Activated CD8-positive, alpha-beta memory T cell treated with anti-CD3 and anti-CD28 coated beads for 24 hours (primary cell): ENCODE measurements at places on chromosomes 1 and 21.

GRCh38 chr1:231200388-231201031 lies 38.7 kb downstream of the TRIM67 start:
- no peak for DNase-seq

DNA sequence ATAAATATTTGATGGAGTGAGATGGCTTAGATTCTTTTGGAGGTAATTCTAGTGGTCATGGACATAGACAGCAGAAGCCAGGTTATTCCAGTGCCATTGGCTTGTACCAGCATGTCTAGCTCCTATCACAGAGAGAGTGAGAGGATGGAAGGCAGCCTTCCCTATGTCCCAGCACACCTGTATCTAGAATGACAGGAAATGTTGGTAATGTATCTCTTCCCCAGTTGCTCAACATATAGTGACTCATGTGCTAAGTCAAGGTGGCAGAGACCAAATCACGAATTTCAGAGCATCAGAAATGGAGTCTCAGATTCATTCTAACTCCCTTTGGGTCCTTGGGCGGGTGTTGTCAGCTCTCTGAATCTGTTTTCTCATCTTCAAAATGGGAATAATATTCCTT lies 28.4 kb downstream of the METTL13 start:
- DNase-seq: no peak

- DNase-seq: no peak
Observed at GRCh38 chr21:15279482-15279881, 214.7 kb upstream of the NRIP1 start.

DNA sequence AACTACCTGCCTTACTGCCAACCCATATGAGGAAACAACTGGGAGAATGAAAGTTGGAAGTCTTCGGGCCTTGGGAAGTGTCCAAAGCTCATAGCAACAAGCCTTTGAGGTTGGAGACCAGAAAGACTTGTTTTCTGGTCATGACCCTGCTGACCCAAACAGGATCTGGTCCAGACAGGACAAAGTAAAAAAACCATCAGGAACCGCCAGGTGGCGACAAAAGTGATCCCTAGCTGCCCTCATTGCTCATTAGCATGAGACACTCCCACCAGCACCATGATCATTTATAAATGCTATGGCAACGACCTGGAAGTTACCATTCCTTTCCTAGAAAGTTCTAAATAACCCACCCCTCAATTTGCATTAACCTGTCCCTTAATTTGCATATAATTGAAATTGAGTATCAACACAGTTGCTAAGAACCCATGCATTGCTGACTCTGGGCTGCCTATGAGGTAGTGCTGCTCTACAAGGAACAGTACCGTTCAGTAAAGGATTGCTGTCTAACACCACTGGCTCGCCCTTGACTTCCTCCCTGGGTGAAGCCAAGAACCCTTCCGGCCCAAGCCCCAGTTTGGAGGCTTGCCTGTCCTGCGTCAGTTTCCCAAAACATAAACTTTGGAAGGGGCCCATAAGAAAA lies 89.0 kb downstream of the URB2 start:
- peak; percentile 67 for DNase-seq

DNA sequence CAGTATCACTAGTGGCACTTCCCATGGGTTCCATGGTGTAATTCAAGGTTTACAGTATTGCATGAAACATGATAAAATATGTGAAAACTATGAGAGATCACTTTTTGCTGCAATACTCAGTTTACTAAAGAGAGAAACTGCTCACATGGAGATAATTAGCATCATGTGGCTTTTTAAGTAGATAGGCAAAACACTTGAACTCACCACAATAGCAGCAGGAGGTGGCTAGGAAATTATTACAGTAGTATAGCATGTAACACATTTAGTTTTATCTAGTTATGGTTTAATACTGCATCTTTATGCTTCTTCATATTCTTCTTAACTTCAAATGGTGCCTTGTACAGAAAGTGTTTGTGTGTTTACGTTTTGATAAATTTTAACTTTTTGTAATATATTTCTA lies 698.5 kb upstream of the BRINP3 start:
- DNase-seq: no peak

- peak; percentile 33 for DNase-seq
Observed at GRCh38 chr1:223234534-223234933, 91.5 kb upstream of the TLR5 start.

DNA sequence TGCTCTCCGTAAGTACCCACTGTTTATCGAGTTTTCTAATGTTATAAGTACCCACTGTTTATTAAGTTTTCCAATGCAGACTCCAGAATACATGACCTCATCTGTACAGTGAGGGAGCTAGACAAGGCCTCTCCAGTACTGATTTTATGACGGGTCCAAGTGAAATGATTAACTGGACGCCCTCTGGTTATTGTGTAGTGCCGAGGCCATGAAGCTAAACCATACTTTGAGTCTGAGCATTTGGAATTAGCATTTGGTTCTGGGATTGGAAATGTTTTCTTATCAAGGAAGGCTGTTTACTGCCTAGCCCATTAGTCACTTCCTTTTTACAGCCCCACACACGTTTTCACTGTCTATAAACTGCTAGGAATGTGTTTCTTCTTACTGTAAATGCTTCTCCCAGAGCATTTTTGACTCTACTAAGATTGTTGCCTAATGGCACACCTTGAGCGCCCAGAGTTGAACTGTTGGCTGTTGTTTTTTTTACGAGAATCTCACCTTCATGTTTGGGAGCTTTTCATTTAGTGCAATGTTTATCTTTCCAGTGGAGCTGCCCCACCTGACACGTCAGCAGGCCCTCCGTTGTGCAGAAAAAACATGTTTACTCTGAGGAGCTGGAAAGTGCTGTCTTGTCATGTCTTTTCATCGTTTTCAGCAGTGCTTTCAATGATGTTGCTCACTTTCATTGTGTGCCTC lies 26.9 kb downstream of the SPATA46 start:
- no peak for DNase-seq

DNA sequence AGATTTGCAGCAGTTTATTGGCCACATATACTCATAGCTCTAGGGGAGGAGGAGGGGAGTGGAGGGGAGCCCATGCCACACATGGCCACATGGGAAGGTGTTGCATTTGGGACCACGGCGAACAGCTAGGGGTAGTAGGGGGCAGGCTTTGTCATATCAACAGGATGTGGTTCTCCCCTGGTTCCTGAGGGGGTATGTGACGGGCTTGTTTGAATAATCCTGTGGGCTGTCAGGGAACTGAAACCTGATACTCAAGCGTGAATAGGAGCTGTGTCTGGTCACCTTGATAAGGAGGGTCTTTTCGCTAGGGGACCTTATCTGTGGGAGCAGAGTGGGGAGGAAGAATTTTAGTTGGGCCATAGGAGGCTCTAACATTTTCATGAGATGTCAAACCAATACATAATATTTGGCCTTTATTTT lies 264.7 kb downstream of the CTH start:
- no peak for DNase-seq

GRCh38 chr1:27201295-27201694 lies 33.1 kb upstream of the WDTC1 start:
- no peak for DNase-seq

DNA sequence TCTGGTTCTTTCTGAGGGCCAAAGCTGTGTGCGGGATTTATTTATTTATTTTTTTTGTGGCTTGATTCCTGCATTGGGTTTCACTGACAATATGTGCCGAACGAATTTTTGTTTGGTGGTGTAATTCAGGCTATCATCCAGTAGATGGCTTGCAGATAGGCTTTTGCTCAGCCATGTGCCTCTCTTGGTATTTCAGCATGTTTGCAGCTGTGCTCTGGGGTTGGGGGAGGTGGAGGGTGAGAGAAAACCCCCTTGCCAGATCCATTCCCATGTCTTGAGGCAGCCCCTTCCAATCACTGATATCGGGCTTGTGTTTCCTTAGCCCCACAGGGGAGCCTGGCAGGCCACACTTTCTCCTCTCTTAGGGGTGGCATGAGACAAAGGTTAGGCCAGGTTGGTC lies 302.4 kb downstream of the PTGER3 start:
- no peak for DNase-seq

DNA sequence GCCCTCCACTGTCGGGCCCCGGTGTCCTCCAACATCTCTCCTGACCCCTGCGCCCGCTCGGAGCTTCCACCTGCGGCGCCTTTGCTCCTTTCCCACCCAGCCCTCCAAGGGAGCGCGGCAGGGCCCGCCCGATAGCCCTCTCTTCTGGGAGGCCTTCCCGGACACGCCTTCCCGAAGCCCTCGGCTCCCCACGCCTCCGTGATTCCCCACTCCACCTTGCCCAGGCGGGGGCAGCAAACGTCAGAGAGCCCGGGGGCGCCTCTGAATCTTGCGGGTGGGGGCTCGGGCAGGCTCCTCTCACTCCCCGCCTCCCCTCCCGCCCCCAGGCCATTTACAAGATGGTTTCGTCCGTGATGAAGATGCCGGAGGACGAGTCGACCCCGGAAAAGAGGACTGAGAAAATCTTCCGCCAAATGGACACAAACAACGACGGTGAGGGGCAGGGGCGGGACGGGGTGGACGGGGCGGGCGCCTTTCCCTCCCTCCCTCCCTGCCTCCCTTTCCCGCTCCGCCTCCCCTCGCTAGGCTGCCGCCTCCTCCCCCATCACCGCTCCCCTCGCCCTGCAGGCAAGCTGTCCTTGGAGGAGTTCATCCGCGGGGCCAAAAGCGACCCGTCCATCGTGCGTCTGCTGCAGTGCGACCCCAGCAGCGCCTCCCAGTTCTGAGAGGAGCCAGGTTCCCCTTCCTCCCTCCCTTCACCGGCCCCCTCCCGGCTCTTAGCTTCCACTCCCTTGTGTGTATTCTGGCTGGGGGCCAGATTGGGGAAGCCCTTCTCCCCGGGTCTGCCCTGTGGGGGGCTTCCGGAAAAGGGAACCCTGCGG lies 7.1 kb downstream of the HPCA start:
- DNase-seq: peak; percentile 67

DNA sequence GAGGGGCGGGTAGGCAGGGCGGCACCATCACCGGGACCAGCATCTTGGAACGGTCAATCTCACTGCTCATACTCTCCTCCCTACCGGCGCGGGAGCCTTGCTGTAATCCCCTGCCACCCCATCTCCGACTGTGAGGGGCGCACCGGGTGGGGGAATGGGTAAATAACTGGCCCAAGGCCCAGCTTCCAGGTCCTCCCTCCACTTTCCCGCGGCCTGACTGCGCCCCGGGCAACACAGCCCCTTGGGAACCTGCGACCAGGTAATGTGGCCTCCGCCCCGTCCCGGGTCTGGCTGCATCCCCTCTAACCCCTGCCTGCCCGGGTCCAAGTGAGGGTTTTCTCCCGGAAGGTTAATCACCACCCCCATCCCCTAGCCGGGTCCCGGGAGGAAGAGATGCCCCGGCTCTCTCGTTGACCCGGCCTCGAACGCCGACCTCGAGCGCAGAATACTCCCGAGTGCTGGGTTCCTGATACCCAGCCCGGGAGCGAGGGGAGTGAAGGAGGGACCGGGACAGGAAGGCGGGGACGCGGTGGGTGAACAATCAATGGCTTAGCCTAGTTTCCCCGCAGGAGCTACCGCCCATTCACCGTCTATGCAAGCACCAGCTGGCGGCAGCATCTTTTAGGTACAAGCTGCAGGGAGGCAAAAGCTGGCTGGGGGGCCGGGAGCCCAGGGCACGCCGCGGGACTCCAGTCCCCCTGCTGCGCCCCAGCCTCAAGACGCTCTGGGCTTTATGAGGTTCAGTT lies 5.9 kb upstream of the LHX9 start:
- no peak for DNase-seq

DNA sequence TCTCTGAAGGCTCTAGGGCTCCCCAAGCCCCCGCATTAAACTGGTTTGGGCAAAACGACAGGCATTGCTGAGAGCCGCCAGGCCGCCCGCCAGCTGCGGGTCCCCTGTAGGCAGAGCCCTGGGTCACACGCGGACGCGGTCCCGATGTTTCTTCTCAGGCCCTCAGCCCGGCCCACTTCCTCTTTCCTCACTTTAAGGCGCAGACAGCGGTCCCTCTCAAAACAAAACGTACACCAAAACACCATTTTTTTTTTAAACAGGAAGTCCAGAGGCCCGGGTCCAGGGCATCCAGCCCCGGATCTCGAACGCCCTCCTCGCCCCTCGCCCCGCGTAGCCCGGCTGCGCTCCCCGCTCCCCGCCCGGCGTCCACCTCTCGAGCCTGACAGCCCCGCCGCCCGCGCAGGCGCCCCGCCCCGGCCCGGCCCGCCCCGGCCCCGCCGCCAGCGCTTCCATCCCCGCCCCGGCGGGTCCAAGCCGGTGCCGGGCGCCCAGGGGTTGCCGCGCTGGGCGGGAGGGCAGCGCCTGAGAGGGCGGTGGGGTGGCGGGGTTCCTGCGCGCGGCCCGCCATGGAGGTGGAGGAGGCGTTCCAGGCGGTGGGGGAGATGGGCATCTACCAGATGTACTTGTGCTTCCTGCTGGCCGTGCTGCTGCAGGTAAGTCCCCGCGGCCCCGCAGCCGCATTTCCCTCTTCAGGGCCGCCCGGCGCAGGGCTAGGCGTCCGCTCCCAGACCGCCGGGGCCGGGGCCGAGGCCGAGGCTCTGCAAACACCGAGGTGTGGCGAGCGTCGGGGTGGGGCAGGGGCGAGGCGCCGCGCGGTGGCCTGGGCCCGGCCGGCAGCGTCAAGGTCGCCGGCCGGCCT lies at the start of gene SLC22A15:
TSS of gene SLC22A15 (plus strand) at position 452 of the 859 bp plus-strand sequence. CDS start at position 567, 115 bp downstream.
- peak; percentile 75 for DNase-seq

DNA sequence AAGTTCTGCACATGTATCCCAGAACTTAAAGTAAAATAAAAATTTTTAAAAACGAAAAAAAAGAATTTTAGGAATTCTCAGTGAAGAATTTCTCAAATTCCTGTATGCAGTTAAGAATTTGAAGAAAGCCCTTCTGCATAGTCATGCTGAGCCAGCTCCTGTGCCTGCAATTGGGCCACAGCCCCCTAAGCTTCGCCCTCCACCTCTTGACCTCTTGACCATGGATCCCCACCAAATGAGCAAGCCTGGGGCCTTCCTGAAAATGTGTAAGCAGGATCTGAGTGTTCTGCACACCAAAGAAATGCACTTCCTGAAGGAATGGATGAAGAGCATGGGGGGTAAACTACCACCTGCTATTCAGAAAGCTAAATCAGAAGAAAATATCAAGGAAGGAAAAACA lies 52.0 kb downstream of the NBPF6 start:
- no peak for DNase-seq

- no peak for DNase-seq
Observed at GRCh38 chr1:209839875-209840546, 12.2 kb downstream of the UTP25 start.

- no peak for DNase-seq
Observed at GRCh38 chr1:40627987-40628902, 37.2 kb downstream of the RIMS3 start.

DNA sequence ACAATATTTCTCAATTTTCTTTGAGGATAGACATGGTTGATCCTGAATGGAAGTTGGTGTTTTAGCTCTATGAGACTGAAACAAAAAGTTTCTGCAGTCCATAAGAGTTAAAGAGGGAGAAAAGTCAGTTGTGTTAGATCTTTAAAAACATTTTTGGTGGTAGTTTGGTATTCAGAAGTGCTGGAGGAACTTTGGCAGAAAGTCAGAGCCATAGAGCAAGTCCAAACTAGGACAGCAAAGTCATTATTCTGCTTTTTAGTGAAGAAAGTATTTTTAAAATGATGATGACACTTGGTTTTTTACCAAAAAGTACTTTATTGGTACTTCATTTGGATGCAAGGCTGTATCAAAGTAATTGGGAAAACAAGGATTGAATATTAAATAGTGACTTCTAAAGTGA lies 41.8 kb downstream of the FNBP1L start:
- DNase-seq: no peak
